ENCODE measurements at places on chromosomes 6 and 20. TPM values are rescaled to one million over a fixed set of nuclear protein-coding genes. Genes with fewer than 3 reads are reported as not detected.

PXMP4 gene
- polyA plus RNA-seq, result 6.5 TPM

POU3F2 gene
- not detected for polyA plus RNA-seq

MUCL3 gene
- polyA plus RNA-seq, result 0.03 TPM

SCRT2 gene
- polyA plus RNA-seq, result not detected

CCN5 gene
- polyA plus RNA-seq, result not detected

ZNF831 gene
- polyA plus RNA-seq, result not detected

MAP3K5 gene
- 2.4 TPM for polyA plus RNA-seq

DNA sequence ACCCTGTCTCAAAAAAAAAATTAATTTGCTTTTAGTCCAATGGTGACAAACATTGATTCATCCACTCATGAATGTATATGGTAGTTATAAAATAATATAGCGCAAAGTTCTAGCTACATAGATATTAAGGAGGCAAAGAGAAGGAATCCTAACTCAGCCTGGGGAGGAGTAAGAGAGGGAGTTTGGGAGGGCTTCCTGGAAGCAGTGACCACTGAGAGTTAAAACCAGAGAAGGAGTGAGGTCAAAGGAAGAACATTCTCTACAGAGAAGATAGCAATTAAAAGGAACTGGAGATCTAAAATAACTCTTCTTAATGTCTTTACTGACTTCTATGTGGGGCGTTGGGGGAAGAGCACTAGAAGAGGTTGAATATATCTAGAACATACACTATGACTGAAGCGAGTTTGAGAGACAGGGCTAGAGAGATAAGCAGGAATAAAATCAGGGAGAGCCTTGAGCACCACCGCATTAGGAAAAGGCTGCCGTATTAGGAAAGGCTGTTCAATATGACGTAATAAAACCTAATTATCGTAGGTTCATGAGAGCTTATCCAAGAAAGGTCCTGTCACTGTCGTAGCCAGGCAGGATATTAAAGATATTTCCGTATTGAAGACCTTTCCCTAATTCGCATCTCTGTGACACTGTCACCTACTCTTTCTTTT, 81.8 kb upstream of the CNKSR3 start:
- no peak for DNase-seq

DNA sequence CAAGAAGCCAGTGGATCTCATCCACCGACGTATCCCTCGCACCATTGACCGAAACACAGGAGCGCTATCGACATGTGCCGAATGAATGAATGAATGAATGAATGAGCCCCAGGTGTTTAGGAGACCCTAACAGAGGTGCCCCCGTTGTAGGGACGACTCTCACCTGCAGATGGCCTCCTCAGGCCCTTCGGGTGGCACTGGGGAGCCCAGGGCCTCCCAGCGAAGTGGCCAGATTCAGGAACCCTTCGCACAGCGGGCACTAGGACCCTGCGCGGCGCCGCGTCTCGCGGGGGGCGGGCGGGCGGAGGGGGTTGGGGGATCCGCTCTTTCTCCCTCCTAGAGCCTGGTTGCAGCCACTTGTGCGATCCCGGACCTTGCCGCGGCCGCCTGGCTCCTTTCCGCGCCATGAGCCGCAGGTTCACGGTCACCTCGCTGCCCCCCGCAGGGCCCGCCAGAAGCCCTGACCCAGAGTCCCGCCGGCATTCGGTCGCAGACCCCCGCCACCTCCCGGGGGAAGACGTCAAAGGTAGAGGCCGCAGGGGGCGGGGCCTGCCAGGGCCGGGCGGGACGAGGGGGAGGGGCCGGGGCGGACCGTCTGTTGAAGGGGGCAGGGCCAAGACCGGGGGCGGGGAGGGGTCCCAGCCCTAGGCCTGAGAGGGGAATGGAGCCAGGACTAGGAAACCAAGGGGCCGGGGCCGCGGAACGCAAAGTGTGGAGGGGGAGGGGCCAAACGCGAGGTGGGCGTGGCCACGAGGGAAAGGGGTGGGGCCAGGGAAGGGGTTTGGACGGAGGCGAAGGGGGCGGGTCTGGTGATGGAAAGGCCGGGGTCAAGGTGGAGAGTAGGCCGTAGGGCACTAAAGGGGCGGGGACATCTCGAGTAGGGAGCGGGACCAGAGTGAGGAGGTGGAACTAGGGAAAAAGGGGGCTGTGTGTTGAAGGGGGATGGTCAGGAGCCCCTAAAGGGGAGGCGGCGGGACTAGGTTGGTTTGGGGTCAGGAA, 7.4 kb upstream of the SLC12A5 start:
- DNase-seq, result no peak

- DNase-seq, result no peak
These were observed 39.0 kb downstream of the DSE start for GRCh38 chr6:116409756-116410155.

DNA sequence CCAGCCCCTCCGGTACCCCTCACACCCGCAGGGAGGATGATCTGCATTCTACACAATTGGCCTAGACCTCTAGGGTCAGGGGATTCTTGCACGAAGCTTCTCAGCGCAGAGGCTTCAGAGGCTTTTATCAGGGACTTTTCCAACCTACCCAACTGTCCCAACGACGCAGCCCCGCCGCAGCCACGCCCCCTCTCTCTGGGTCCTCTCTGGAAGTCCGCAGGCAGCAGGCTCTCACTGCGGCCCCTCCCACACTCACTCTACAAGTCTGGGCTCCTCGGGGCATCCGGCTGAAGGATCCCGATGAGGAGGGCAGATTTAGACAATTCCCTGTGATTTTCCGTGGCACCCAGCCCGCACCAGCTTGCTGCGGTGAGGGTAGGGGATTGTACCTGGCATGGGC, 227.7 kb upstream of the RNF24 start:
- no peak for DNase-seq

DNA sequence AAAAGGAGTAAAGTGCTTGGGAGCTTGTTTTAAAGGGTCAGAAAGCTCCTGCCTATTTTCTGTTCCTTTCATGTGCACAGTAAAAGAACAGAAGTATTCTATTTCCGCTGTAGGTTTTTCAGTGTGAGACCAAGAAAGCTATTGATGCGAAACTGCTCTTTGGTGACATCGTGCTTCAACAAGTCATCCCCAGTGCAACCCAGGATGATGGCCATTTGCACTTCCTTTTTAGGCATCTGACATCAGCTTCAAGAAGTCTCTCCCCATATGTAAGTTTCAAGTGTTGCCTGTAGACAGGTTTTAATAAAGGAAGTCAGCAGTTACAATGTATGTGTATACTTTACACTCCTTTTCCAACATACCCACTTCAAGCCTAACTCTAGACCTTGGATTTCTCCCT, 131.6 kb downstream of the RFX6 start:
- no peak for DNase-seq

DNA sequence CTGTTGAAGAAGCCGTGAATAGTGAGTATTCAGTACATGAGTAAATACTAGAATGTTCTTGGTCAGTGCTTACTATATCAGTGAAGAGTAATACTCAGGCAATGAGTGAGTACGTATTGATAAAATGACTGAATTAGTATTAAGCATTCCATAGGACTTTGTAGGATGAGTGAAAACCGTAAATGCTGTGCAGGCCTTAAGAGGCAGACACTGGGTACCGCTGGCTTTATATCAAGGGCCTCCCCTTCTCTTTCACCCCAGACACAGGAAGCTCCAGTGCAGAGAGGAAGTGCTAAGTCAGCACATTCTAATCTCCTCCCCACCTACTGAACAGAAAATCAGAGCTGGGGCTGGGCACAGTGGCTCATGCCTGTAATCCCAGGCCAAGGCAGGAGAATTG, 24.2 kb downstream of the POFUT1 start:
- no peak for DNase-seq

GRCh38 chr6:9057937-9058336, 622.6 kb upstream of the SLC35B3 start:
- no peak for DNase-seq

GRCh38 chr20:8527998-8528723, 396.1 kb downstream of the PLCB1 start:
- peak; percentile 3 for DNase-seq

DNA sequence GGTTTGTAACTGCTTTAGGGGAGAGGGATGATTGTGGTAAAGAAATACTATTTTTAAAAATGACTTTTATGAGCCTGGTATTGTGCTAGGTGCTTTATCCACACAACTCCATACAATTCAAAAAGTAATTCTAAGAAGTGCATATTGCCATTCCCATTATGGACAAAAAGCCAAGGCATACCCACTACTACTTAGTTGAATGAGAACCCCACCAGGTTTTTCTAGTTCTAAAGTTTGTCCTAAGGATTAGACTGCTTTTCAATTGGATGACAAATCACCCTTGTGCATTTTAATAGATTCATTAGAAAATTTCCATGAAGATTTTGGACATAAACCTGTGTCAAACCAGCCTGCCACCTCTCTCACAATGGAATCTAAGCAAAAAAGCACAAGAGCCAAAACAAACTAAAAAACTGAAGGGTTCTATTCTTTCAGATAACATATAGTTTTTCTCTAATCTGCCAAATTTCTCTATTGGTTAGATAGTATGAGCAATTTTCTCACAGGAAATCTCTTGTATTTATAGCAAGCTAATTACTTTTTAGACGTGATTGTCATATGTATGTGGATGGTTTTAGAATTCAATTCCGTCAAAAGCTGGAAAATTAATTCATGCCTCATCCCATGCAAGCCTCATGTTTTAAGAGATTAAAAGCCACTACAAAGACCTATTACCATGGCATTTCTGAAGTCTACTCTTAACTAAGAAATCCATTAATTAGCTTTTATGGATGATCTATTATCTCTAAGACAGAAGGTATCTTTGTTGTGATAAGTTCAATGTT, 325.5 kb downstream of the RNGTT start:
- no peak for DNase-seq

DNA sequence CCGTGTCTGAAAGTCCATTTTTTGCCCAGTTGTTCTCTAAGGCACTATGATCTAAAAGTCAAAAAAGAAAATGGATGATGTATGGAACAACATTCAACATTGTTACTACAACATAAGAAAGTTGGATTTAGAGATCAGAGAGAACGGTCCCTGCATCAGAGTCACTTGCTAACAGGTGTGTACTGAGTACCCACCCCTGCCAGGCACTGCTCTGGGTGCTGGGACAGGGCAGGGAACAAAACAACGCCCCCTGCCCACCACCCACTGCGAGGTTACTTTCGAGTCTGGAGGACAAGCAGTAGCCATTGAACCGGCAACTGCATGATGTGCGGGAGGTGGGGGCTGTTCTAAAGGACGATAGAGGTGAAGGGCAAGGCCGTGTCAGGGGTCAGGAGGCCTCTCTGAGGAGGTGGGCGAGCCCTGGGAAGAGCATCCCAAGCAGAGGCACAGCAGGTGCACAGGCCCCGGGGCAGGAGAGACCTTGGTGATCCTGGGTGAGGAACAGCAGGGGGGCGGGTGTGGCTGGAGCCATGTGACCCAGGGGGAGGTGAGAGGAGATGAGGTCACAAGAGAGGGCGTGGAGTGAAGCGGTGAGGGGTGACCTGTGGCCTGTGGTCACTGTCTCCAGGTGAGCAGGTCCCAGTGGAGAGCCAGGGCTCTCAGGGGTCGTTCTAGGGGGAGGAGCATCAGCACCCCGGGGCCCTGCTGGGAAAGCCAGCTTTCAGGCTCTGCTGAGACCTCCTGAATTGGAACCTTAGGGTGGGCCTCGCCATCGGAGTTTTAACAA, 197.5 kb upstream of the SULF2 start:
- no peak for DNase-seq

GRCh38 chr20:19778404-19778803, 20.3 kb downstream of the RIN2 start:
- DNase-seq, result no peak

GRCh38 chr20:5416086-5416485, 99.3 kb upstream of the PROKR2 start:
- DNase-seq, result no peak

- DNase-seq, result peak; percentile 14
These were observed 698.8 kb downstream of the DHX35 start for GRCh38 chr20:39660965-39661364.

DNA sequence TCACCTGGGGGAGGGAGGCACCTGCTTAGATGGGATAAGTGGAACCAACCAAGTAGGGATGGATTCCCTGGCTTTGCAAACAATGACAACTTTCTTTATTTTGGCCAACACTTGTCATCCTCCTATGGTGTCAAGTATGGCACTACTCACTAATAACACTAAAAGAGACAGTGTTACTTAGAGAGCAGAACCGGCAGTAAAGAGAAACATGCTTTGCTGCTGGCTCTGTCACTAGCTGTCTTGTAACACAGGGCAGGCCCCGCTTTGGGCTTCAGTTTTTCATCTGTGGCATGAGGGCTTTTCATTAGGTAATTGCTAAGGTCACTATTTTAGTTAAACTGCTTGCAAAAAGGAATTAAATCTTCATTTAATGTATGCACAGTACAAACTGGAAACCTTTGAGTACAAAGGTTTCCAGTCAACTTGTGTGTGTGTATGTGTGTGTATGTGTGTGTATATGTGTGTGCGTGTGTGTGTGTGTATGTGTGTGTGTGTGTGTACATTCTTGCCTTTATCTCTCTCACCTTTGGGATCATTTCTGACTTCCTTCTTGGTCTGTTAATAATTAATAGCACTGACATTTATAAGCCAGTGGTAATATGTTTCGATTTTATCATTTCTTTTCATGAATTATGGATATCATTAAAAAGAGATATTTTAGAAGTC, 64.7 kb downstream of the BTBD3 start:
- no peak for DNase-seq

DNA sequence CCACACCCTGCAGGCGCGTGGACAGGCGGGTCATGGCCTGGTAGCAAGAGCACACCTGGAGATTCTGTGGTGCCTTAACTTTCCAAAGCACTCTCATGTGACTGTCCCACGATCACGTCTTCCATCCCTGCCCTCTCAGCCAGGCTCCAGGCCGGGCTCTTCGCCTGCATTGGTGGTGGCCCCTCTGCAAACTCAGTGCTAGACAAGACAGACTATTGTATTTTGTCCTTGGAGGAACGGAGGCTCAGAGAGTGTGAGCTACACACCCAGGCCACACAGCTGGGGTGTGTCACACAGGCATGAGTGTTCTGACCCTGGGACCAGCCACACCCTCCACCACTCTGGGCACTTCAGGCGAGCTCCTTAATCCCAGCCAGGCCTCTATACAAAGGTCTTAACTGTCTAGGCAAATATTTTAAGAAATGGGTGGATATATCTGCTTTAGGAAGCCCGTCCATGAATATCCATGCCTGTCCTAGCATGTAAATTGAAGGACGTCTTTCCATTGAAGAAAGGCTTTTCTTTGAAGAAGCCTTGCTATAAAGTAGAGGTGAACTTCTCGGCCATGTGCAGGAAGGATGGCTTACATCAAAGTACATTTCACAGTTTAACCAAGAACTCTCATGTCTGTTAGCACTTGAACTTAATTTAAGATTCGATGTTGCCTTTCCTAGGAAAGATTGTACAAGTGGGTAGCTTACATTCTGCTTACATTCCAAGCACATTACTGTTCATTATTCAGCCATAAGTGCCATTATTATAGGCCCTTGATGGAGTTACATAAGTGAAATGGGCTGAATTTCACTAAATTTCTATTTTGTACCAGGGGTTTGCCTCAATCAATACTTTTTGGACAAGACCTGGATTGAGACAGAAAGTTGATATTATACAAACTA, 263.9 kb downstream of the DLL1 start:
- no peak for DNase-seq

- DNase-seq, result no peak
These were observed 31.8 kb upstream of the CCDC167 start for GRCh38 chr6:37531437-37532036.

- DNase-seq, result peak; percentile 34
These were observed 79.5 kb upstream of the MYL9 start for GRCh38 chr20:36461600-36462439.

GRCh38 chr6:45049188-45049843, 278.8 kb upstream of the RUNX2 start:
- DNase-seq, result peak; percentile 27

Measured in mammary epithelial cell (primary cell).